ENCODE measurements at places on chromosomes 13 and 19.

DNA sequence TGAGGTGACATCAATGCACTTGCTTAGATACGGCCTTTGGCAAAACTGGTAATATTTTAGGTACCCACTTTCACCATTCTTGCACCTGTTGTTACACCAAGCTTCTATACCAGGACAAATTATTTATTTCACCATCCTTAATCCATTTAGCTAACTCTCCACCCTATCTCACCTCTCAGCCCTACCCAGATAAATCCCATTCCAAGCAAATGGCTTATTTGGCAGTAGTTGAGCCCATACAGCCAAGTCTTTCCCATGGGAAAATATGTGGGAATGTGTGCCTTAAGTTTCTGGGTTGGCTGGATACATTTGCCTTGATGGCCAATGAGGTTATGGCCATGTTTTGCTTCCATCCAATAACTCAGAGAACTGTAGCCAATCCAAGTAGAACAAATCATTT, 551.9 kb downstream of the GPC6 start:
- no peak for DNase-seq

GRCh38 chr19:3730457-3730958, 22.3 kb downstream of the TJP3 start:
- no peak for DNase-seq

- DNase-seq = no peak
Measured at GRCh38 chr19:54660964-54661363, 1.8 kb upstream of the LILRB4 start.

- peak; percentile 65 for DNase-seq
Measured at GRCh38 chr19:3986260-3987041, 1.2 kb upstream of the EEF2 start.

DNA sequence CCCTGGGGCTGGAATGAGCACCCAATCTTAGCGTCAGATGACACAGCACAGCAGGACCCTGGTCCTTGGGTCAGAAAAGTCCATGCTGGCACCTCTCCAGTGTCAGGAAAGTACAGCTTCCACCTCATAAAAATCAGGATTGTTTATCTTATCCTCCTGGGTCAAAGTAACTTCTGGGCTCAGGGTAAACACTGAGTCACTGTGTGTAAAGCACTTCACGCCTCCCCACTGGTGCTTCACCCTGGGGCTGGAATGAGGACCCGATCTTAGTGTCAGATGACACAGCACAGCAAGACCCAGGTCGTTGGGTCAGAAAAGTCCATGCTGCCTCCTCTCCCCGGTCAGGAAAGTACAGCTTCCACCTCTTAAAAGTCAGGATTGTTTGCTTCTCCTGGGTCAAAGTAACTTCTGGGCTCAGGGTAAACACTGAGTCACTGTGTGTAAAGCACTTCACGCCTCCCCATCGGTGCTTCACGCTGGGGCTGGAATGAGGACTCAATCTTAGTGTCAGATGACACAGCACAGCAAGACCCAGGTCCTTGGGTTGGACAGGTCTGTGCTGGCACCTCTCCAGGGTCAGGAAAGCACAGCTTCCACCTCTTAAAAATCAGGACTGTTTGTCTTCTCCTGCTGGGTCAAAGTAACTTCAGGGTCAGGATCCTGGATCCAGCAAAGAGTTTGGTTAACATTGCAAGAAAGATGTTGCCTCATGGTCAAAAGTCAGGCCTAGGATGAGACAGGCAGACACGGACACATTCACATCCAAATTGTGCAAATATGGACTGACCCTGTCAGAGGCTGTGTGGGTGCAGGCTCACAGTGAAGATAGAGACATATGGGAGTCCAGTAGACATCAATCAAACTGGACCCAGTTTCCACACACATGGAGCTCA, 39.2 kb upstream of the CYP2A7 start:
- no peak for DNase-seq

- DNase-seq = peak; percentile 52
Measured at GRCh38 chr19:42311657-42312056, 1.5 kb upstream of the TMEM145 start.

Measured in H54 (cell line).